NCI-H524 treated with DMSO at 0.1 percent for 48 hours (cell line): ENCODE measurements at places on chromosomes 3 and 15.
A peak's percentile ranks its signal among the peaks of the same experiment; 100 is the strongest.

GRCh38 chr3:192802957-192803899 lies 75.9 kb upstream of the FGF12 start:
- DNase-seq: peak; percentile 79

DNA sequence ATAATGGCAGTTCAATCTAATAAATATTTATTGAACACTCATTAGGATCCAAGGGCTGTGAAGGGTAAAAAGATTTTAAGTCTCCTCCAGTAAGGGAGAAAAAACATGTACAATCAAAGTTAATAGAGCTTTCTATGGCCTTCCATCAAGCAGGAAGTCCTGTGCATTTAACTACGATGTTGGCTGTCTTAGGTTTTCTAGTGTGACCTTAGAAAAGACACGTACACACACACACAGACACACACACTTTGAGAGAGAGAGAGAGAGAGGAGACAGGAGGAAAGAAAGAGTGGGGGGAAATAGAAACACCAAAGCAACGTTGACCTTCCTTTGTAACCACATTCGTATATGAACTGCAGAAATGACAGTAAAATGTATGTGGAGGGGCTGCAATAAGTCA lies 126.1 kb upstream of the TMC3 start:
- no peak for DNase-seq

DNA sequence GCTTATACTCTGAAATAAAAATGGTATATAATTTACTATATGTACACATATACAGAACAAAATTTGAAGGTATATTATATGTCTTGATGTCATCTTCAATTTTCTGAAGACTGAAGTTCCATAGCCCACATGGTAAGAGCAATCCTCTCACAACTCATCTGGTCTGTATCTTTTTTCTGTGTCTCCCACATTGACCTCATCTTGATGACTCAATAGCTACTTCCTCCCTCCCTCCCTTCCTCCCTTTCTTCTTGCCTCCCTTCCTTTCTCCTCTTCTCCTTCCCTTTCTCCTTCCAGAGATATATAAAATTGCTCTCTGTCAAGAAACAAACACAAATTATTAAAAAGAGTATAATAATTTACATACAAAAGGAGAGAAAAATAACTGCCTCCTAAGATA lies 268.5 kb downstream of the SQOR start:
- no peak for DNase-seq

DNA sequence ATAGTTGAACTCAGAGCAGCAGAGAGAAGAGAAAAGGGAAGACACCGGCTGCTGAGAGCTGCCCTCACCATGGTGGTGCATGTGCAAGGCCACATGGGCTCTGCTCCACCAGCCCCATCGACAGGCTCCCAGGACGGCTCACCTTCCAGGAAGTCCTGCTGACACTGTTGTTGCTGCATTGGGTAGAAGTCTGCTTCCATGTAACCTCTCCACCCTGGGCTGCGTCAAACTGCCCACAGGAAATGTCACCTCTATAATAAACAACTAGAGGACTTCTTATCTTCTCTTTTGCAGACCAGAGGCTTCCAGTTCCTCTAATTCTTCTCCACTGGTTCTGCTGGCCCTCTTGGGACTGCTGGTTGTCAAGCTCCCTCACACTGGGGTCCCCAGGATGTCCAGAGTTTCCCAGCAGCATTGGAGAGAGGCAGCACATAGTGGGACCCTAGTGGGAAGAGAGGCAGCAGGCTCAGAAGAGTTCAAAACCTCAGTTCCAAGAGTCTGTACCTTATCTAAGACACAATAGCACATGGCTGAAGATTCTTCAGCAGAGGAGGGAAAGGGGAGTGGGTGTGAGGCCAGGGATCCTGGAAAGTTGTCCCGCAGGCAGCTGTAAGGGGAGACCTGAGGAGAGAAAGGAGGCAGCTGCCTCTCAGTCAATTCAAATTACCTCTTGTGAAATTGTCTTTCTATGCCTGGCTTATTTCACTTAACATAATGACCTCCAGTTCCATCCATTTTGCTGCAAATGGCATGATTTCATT lies 5.8 kb upstream of the CCR3 start:
- DNase-seq: no peak

- no peak for DNase-seq
Observed at GRCh38 chr3:10002951-10003350, 16.3 kb upstream of the EMC3 start.

GRCh38 chr3:13622356-13622755 lies 73.4 kb downstream of the FBLN2 start:
- no peak for DNase-seq

DNA sequence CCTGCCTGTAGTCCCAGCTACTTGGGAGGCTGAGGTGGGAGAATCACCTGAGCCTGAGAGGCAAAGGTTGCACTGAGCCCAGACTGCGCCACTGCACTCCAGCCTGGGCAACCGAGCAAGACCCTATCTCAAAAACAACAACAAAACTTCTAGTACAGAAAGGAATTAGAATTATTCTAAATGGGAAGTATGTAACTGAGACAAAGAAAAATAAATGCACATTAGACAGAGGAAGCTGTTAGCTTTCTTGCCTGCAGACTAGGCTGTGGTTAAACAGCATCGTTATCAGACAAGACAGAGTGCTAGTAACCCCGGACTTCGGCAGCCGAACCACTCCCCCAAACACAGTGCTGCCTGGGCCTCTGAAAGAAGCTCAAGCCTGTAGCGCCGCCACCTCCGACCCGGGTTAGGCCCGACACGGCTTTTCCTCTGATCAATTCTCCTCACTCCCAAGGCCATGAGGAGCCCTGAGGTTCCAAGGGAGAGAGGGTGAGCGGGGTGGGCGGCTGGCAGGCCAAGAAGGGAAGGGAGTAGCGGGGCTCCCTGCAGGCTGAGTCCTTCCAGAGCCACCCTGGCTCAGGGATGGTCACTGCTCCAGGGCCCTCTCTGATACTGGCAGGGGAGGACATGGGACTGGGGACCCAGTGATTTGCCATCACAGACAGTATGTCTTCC lies 44.8 kb upstream of the MUC4 start:
- DNase-seq: no peak
